ENCODE measurements at places on chromosomes 3 and 15.
A peak's percentile ranks its signal among the peaks of the same experiment; 100 is the strongest.

DNA sequence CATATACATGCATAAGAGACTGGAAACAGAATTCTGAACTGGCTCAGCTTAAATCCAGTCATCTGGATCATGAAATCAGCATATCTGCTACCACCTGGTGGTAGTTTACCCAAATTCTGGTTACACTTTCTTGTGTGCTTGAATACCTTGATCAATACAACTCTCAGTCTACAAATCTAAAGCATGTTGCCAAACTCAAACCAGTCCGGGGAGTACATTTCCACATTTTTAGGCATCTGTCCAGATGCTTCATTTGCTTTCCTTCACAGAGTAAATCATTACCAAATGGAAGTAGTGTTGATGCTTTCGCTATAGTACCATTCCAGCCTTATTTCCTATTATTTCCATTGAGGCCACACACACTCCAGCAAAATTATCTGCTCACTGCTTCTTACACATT is 126.4 kb downstream of the P2RY1 start:
- no peak for DNase-seq

DNA sequence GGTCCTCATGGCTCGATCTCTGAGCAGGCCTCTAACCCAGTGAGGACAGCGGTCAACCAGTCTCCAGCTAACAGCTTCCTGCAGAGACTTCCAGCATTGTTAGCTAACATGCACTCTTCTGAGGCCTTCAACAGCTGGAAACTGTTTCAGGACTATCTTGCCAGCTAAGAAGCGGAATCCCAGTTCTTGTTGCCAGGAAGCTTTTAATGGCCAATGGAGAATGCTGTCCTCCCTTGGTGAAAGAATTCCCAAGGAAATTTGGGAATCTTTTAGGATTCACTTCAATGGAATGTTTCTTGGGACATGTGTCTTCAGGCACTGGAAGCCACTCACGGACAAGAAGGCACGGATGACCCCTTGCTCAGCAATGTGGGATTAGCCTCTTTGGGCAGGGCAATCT is 91.7 kb downstream of the CEMIP start:
- DNase-seq, result no peak

DNA sequence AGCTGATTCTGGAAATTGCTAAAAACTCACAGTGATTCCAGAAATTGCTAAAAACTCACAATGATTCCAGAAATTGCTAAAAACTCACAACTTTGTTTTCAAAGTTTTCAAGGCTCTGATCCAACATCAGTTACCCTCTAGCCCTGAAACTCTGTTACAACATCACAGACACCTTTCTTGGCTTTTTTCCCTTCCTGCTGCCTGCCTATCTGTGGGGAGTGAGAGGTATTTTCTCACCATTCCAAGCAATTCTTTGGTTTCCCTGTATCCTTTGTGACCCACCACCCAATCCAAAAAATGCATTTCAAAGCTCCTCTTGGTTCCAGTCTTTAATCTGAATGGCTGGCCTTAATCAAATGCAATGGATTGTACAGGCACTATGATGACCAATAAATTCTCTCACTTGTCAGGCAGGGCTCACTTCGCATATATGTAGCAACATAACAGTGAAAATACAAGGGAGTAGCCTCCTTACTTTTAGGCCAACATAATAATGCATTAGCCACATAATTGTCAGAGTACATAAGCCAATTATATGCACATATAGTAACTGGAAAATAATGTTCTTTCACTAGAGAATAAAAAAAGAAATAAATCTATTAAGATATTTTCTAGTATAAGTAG is 1139.0 kb downstream of the ROBO2 start:
- DNase-seq, result no peak

GRCh38 chr3:152849996-152850578 is 15.2 kb downstream of the P2RY1 start:
- DNase-seq, result no peak

- peak; percentile 40 for DNase-seq
Observed at GRCh38 chr3:116863822-116864589, 154.4 kb downstream of the TUSC7 start.

DNA sequence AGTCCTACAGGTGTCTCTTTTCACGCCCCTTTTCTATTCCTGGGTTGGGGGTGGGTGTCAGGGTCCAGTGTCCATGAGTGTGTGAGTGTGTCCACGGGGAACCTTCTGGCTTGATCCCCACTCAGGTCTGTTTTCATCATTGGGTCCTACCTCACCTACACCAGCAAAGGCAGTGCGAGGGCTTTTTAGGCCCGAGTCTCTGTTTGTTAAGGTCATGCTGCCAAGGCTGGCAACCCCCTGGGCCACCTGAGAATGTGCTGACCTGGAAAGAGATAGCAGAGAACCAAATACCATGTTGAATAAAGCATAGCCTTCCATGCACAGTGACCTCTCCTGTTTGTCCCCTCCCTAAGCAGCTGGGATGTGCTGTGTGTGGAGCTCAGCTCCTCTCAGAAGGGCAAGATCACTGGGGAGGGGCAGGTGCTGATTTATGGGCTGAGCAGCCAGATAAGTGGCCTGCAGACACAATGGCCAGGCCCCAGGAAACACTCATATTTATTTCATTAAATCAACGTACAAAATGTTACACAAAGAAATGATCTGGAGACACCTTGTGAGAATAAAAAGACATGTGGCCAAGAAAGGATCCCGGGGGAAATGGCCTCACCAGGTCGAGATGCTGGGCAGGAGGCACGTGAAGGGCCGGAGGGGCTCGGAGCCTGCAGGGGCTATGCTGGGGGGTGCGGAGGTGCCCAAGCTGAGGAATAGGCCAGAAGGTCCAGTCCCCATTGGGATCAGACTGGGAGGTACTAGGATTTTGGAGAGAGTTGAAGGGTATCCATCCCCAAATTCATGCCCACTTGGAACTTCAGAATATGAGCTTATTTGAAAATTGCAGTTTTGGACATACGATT is 36.1 kb downstream of the RAB6B start:
- no peak for DNase-seq

DNA sequence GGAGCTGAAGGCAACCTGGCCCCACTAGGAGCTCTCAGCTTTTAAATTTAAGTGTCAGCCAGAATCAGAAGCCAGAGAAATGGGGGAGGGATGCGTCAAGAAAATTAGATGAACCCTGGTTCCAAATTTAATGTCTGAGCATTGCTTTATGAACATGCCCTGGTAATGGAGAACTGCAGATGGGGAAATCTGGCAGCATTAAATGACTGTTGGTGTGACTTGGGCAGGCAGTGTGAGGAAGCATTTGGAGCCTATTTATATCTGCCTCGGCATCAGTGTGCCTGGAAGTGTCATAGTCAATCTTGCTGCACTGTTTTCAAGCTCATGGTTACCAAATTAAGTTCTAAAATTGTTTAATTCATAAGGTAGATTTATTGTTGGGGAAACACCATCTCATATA is 29.0 kb downstream of the NME9 start:
- DNase-seq, result no peak

- no peak for DNase-seq
Observed at GRCh38 chr3:105860641-105861040, 8.2 kb downstream of the CBLB start.

DNA sequence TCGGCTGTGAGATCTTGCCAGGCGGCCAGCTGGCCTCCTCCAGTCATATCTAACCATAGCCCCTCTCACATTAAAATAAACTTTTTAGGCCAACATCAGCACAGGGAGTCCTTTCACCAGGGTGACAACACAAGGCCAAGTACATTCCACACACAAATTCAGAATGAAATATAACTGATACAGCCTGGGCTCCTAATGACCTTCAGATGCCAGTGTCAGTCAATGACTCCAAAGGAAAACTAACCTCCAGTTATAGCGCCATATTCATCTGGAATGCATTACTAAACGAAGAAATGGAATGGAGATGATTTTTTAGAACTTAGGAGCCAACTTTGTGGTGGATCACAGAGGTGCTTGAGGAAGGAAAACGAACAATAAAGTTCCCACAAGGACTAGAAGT is 205.4 kb downstream of the GREM1 start:
- no peak for DNase-seq

DNA sequence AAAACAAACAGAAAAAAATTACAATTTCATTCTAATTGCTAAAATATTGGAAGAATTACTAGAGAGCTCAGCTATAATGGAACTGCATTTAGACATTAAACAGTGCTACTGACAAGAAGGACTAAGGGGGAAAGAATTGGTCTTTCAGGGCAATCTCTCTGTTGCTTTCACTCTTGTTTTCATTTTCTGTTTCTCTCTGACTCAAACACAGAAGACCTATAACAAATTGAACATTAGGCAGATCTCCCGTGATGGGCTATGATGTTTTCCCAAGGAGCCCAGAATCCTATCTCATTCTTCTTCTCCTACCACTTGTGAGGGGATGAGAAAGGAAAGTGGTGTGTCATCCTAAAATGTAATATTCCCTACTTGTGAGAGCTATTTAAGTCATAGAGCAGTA is 358.0 kb upstream of the TGFBR2 start:
- DNase-seq, result no peak

DNA sequence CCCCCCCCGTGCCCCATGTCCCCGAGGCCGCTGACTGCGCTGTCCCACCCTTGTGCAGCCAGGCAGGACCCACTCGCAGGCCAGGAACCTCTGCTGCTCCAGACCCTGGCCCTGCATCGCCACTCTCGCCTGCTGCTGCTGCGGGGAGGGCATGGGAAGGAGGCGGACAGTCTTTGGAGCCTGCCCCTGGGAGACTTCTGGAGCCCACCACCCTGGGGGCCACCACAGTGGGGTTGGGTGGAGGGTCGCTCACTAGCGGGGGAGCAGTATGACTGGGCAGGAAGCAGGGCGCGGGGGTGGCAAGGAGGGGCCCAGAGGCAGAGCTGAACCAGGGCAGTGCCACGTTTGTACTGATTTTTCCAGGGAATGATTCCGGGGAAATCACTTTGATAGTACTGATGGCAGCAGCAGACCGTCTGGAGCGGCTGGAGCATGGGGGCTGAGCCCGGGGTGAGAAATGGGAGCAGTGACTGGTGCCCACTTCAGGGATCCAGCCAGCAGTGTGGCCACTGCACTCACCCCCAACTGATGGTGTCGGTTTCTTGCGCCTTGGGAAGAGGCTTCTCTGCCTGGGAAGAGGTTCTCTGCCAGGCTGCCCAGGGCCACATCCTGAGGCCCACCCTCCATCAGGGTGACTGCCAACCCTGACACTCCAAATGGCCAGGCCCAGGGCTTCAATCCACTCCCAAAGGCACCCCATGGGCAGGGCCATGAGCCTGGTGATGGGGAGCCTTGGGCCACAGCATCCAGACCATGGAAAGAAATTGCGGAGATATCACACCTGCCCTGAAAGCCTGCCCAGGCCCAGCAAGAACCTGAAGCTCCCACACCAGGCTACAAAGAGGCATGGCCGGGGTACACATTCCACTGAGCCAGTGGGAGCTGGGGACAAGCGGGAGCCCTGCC is 53.7 kb downstream of the LSAMP start:
- no peak for DNase-seq

DNA sequence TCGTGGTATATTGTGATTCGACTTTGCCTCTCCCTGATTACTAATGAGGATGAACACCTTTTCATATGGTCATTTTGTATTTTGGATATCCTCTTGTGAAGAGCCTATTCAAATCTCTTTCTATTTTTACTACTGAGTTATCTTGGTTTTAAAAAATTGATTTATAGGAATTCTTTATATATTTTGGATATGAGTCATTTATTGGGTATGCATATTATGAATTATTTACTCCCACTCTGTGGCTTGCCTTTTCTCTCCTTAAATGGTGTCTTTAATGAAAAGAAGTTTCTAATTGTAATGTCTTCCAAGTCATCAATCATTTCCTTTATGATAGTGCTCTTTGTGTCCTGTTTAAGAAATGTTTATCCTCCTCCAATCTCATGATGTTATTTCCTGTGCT is 191.5 kb upstream of the DPH6 start:
- DNase-seq, result peak; percentile 59

DNA sequence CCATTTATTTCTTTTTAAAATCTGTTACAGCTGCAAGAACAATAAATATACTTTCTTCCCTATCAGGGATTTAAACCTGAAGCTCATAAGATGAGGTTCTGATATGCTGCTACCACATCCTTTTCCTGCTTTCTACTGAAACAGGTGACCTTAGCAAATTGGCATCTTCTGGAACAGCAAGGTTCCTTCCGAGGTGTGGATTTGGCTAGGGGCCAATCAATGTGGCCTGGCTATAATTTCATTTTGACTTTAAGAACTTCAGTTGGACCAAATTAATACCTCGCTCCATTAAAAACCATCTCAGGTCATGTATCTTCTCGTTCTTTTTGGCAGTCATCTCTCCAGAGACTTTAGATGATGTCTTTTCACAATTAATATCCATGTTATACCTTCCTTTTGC is 53.4 kb upstream of the C3orf80 start:
- no peak for DNase-seq

GRCh38 chr3:183122257-183122932 is 23.1 kb upstream of the MCCC1 start:
- no peak for DNase-seq

- no peak for DNase-seq
Observed at GRCh38 chr3:159443266-159443665, 545.4 kb upstream of the IL12A start.

DNA sequence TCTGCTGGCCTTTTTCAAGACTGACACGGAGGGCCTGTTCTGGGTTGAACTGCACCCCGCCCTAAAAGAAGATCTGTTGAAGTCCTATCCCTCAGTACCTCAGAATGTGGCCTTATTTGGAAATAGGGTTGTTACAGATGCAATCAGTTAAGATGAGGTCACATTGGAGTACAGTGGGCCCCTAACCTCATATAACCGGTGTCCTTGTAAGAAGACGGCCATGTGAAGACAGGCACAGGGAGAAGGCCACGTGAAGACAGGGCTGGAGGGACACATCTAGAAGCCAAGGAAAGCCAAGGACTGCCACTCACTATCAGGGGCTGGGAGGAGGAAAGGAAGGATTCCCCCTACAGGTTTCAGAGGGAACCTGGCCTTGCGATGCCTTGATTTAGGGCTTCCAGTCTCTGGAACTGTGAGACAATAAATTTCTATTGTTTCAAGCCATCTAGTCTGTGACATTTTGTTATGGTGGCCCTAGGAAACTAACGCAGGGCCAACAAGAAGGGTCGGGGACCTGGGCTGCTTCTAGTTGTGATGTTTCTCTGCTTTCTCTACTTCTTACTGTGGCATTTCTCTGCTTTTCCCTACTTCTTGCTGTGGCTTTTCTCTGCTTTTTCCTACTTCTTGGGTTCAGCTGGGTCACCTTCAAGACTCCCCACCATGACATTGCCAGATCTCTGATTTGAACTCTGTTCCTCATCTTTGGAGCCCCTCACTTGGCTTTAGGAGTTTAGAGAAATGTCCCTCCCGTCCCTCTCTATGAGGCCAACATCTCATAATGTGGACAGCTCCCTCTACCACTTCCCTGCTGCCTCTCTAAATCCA is 4.8 kb upstream of the CCDC174 start:
- DNase-seq, result no peak

GRCh38 chr15:48794697-48795134 is 16.2 kb downstream of the CEP152 start:
- no peak for DNase-seq

DNA sequence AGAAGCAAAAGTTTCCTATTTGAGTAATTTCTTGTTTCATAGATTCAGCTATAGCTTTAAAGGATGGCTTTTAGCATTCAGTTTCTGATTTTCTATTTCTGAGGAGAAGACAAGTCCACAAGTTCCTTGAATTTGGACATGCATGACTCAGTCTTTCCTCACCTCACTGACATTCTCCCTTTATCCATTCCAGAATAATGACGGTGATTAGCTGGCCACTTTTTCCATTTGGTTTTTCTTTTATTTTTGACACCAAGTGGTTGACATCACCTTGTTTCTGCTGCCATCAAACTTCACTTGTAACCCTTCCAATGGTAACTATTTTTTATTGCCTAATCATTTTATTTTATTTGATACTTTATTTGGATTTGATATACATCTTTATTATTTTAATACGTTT is 404.4 kb upstream of the KCNMB2 start:
- no peak for DNase-seq

Data from HS-27A (cell line).